ENCODE measurements at places on chromosomes 16 and 17.

GRCh38 chr16:56191835-56192634 lies 746 bp downstream of the GNAO1 start:
- peak; percentile 28 for DNase-seq

DNA sequence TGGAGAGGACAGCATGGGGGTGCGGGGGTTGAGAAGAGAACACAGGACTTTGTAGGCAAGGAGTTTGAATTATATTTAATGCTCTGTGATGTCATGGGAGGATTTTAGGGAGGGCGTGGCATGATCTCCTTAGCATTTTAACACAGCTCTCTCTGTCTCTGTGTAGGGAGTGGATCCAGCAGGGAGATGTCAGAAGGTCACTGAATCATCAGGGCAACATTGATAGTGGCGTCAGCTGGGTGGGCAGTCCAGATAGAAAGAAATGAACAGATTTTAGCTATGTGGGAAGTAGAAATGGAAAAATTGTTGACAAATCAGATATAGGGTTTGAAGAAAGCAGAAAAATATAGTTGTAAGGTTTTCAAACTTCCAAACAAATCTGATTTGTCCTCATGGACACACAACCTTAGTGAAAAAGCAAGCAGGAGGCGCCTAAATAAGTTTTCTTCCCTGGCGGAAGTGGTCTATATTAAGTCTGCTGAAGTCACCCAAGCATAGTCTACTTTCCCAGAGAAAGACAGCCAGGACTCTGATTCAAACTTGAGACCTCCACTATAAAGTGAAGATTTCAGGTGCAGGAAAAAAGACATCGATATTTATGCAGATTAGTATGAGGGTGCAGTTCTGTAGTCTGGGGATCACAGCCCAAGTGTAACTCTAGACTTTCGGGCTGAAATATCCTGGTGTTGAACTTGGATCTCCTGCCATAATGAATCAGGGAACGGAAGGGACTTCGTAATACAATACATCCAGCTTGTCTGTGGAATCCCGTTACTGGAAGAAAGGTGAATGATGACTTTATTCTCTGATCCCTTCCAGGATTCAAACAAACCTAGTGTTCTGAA lies 10.1 kb upstream of the PCTP start:
- no peak for DNase-seq

- DNase-seq, result no peak
Measured at GRCh38 chr16:64121473-64121872, 1000.4 kb downstream of the CDH11 start.

GRCh38 chr17:1577182-1577581 lies 14.6 kb upstream of the PITPNA start:
- no peak for DNase-seq

- DNase-seq, result no peak
Measured at GRCh38 chr17:28384281-28385036, 13.0 kb downstream of the SARM1 start.

GRCh38 chr17:80424878-80425765 lies 10.2 kb downstream of the ENDOV start:
- peak; percentile 28 for DNase-seq

DNA sequence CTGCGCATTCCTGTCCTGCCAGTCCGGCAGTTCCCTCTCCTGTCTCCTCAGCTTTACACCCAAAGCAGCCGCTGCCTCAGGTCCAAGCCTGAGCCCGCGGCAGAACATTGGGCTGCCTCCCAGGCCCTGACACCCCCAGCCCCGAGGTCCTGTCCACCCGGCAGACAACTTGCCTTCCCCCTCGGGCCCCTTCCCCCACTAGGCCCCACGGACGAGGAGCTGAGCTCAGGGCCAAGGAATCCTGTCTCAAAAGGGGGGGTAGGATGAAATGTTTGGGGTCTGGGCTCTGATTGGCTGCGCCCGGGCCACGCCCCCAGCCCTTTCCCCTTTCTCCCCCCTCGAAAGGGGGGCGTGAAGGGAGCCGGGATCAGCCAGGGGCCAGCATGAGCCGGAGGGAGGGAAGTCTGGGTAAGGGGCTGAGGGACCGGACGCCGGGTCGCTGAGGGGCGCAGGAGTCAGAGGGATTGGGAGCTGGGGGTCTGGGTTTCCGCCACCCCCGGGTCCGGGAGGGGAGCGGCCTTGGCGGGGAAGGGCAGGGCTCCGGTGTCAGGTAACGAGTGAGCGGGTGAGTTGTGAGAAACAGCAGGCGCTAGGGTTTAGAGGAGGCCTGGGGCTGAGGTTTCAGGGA lies at the start of gene CTF1:
Gene CTF1 (plus strand): TSS at position 354 of the 628 bp plus-strand sequence. CDS start 30 bp downstream, at position 384.
- no peak for DNase-seq

GRCh38 chr16:6571044-6571443 lies 761.6 kb upstream of the RBFOX1 start:
- no peak for DNase-seq

- no peak for DNase-seq
Measured at GRCh38 chr17:71349908-71350600, 770.8 kb upstream of the SOX9 start.

- DNase-seq, result no peak
Measured at GRCh38 chr16:64711026-64711425, 410.8 kb downstream of the CDH11 start.

DNA sequence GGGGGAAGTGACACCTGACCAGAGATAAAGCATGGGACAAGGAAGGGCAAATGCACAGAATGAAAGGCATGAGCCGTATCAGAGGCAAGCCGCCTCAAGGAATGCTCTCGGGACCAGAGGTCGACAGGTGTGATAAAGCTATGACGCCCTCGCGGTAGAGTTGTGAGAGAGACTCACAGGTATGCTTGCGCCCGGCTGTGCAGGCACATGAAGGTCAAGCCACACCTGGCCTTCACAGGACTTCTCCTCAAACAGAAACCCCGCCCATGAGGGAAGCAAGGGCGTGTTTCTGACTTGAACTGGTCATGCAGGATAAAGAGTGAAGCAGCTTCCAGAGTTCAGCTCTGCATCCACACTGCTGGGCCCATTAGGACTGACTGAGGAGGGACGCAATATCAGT lies 7.8 kb downstream of the NCBP3 start:
- DNase-seq, result no peak

- peak; percentile 51 for DNase-seq
Measured at GRCh38 chr17:74888469-74888868, 5.0 kb downstream of the FADS6 start.

- no peak for DNase-seq
Measured at GRCh38 chr17:74391771-74392170, 24.5 kb downstream of the GPR142 start.

- no peak for DNase-seq
Measured at GRCh38 chr16:25264597-25264996, 7.0 kb upstream of the ZKSCAN2 start.

GRCh38 chr16:19380328-19380727 lies 37.4 kb upstream of the TMC5 start:
- no peak for DNase-seq

GRCh38 chr17:80195671-80196529 lies 24.2 kb downstream of the SGSH start:
- no peak for DNase-seq

- peak; percentile 43 for DNase-seq
Measured at GRCh38 chr17:44384823-44385286, 4.6 kb downstream of the ITGA2B start.

- DNase-seq, result no peak
Measured at GRCh38 chr16:73302942-73303341, 255.0 kb upstream of the ZFHX3 start.

GRCh38 chr16:83224642-83225041 lies 583.1 kb upstream of the HSBP1 start:
- no peak for DNase-seq

GRCh38 chr17:49447628-49448302 lies 33.1 kb upstream of the PHB1 start:
- DNase-seq, result no peak

DNA sequence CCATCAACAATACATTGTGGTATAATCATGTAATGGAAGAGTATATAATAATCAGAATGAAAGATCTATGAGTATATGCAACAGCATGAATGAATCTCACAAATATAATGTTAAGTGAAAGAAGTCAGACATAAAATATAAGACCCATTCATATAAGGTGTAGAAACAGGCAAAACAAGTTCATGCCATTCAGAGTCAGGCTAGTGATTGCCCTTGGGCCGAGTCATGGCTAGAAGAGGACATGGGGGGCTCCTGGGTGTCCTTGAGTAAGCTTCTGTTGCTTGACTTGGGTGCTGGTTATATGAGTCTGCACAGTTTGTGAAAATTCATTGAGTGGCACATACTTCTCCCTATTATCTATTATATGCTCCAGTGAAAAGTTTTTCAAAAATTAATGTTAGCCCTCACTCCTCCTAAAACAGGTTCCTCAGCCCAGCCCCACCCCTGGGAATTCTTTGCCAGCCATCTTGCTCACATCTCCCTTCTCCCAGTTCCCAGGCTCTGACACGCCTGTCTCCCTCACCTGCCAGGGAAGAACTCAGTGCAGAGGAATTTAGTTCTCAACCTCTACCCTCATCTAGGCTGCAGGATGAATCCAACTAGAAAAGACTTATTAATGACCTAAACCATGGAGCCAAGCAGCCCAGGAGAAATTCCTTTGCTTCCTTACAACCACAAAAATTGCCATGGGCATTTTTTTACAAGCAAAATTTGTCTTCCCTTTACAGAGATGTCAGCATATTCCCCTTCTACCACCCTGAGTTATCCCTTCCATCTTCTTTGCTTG lies 52.4 kb upstream of the NFAT5 start:
- no peak for DNase-seq

DNA sequence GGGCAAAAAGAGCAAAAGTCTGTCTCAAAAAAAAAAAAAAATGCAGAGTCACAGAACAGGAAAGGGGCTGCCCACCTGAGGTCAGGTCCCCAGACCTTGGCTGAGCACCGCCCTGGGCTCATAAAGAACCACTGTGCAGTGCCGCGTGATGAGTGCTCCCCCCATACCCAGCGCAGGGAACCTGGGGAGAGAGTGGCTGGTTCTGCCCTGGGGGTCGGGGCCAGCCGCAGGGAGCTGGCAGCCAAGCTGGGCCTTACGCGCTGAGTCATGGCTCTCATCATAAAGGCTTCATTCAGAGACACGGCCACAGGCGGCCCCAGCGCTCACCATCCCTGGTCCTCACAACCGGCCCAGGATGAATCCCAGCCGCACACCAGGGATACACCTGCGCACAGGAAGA lies 80.7 kb downstream of the RAB11FIP4 start:
- no peak for DNase-seq

GRCh38 chr17:29240968-29241963 lies 5.4 kb upstream of the CRYBA1 start:
- no peak for DNase-seq

DNA sequence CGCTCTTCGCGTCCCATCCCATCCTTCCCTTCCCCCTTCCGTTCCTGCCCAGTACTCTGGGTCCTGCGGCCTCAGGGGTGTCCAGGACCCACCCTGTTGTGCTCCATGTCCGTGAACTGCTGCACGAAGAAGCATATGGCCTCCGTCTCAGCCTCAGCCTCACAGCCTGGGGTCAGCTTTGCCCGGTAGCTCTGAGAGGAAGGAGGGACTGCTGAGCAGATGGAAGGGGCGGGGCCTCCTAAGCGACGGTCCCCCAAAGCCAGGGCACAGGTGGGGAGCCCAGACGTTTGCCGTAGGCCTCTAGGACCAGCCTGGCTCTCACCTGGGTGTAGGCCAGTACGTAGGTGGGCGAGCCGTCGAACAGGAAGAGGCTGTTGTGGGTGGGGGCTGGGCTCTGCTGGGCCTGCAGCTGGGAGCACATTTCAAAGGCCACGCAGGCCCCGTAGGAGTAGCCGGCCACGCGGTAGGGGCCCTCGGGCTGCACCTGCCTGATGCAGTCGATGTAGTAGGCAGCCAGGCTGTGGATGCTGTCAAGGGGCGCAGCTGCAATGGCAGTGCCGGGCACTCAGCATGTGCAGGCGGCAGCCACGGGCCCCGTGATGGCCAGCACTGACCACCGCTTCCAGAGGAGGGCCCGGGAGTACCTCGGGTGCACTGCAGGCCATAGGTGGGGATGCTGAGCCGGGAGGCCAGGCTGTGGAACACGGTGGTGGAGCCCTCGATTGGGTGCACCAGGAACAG lies 14.6 kb upstream of the DUS1L start:
- peak; percentile 43 for DNase-seq

- no peak for DNase-seq
Measured at GRCh38 chr17:50807009-50807408, 28.4 kb upstream of the WFIKKN2 start.

- DNase-seq, result no peak
Measured at GRCh38 chr16:85238233-85238647, 126.0 kb upstream of the CIBAR2 start.

DNA sequence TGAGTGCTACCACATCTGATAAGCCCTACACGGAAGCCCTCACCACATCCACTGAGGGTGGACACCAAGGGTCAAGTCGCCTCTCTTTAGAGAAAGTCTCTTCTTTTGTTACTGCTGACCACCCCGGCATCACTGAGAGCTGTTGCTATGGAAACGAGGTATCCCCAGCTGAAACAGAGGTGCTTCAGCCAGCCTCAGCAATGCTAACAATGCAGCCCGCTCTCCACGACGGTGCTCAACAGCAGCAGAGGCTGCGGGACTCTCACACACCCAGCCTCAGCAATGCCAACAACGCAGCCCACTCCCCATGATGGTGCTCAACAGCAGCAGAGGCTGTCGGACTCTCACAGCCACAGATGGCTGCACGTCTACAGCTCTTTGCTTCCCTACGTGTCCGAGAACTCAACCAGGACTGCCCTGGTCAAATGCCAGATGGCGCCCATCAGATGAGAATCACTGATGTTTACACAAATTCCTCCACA lies 41.4 kb downstream of the VPS53 start:
- no peak for DNase-seq

DNA sequence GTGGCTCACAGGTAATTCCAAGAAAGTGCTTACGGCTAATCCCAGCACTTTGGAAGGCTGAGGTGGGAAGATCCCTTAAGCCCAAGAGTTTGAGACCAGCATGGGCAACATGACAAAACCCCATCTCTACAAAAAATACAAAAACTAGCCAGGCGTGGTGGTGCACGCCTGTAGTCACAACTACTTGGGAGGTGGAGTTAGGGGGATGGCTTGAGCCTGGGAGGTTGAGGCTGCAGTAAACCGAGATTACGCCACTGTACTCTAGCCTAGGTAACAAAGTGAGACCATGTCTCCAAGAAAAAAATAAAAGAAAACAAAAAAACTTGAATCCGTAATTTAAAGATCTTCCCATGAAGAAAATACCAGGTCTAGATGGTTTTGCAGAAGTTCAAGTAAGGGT lies 5.0 kb downstream of the ICAM2 start:
- no peak for DNase-seq

- DNase-seq, result no peak
Measured at GRCh38 chr17:69947027-69947759, 127.8 kb upstream of the KCNJ16 start.
